Stimulated activated CD4-positive, alpha-beta T cell treated with anti-CD3 and anti-CD28 coated beads, Interleukin-4, amount 100 ng/mL, for 1 hour (primary cell): ENCODE measurements at places on chromosomes 13 and 19.

GRCh38 chr13:87975035-87975434, 303.9 kb downstream of the SLITRK5 start:
- DNase-seq: no peak

GRCh38 chr19:36939153-36939552, 23.0 kb downstream of the ZNF568 start:
- DNase-seq: no peak

DNA sequence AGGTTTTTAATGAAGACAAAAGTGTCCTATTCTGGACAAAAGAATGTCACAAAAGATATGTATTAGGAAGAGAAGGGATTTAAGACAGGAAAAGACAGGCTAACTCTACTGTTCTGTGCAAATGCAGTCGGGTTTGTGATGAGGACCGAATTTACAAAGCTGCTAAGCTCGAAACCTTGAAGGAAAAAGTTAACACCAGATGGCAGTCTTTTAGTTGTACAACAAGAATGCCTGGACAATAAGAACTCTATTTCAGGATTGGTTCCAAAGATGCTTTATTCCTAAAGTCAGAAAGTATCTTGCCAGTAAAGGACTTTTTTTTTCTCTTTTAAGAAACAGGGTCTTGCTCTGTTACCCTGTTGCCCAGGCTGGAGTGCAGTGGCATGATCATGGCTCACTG, 51.1 kb downstream of the HS6ST3 start:
- no peak for DNase-seq

DNA sequence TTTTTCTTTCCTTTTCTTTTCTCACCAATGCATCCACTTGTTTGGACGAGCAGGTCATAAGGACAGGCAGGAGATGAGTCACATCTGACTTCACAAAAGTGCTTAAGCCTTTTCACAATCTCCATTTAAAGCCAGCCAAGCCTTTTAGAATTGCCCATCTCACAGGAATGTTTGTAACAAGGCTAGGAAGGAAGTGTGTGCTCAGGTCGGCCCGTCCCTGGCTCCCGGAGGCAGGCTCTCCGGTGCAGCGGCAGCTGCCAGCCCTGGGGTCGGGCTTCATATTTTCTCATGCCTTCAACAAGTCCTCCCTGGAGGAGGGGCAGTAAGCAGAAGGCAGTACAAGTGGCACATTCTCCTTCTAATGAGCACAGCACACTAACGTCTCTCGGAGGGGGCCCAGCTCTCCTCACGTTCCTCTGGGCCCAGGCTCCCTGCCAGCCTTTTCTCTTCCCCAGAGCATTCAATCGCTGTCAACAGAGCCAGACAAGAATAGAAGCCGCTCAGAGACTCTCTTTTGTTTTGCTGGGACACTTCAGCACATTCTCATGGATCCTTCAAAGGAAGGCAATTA, 180.5 kb downstream of the COL4A1 start:
- DNase-seq: no peak

- no peak for DNase-seq
These were observed 9.2 kb downstream of the ZNF296 start for GRCh38 chr19:45066921-45067661.

- DNase-seq: no peak
These were observed 47.3 kb upstream of the GPR183 start for GRCh38 chr13:99354371-99354951.

DNA sequence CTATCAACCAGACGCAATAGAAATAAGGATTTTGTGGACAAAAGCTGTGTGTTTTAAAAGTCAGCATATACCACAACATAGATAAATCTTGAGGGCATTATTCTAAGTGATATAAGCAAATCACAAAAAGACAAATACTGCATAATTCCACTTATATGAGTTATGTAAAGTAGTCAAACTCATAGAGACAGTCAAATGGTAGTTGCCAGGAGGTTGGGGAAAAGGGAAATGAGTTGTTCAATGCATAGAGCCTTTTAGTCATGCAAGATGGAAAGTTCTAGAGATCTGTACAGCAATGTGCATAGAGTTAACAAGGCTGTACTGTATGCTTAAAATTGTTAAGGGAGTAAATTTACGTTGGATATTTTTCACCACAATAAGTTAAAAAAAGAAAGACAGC, 244.7 kb downstream of the DCT start:
- DNase-seq: no peak

GRCh38 chr19:39342647-39343305, 555 bp downstream of the SAMD4B start:
- no peak for DNase-seq

- DNase-seq: no peak
These were observed 83.5 kb upstream of the RNF113B start for GRCh38 chr13:98260357-98261164.

GRCh38 chr13:102128216-102128810, 273.5 kb downstream of the FGF14 start:
- DNase-seq: no peak

DNA sequence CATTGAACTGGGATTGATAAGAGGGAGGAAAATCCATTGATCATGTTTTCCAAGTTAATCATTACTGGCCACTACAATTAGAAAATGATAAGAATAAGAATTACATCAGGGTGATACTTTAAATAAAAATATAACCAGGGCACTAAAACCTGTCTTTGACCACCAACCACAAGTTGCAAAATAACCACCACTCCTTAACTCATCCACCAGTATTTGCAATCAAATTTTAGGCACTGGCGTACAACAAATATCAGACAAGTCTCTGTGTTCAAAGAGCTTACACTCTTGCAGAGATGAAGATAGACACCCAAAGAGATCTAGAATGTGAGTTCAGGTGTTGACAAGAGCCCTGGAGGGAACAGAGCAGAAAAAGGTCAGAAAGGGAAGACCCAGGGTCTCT, 514 bp downstream of the CEACAM3 start:
- no peak for DNase-seq
